Thymus (tissue), 14 donors: ENCODE measurements at places on chromosomes 12 and 14. TPM values are rescaled to one million over a fixed set of nuclear protein-coding genes. Genes with fewer than 3 reads are reported as not detected.
A peak's percentile ranks its signal among the peaks of the same experiment; 100 is the strongest.

- DNase-seq, result no peak
These were observed 75.0 kb upstream of the HIF1A start for GRCh38 chr14:61620130-61620946.

- DNase-seq, result peak; percentile 36
These were observed 8.9 kb downstream of the APAF1 start for GRCh38 chr12:98653866-98654493.

GRCh38 chr12:5166976-5167375 is 123.3 kb downstream of the KCNA5 start:
- DNase-seq, result no peak

DNA sequence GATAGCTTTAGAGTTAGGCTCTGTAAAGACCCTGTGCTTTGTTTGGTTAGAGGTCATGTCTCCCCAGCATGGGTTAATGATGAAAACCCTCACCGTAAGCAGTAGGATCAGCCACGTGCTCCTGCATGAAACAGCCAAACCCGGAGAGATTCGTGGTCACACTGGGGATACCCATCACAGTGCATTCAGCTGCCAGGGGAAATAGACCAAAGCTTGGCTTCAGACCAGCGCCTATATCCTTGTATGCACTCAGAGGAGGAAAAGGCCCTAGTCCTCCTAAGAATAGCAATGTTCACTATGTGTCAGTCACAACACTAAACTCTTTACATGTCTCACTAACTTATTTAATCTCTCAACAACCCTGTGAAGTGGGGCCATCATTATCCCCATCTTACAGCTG is 16.3 kb downstream of the SPX start:
- no peak for DNase-seq

GRCh38 chr12:94644141-94644979 is 6.0 kb downstream of the TMCC3 start:
- no peak for DNase-seq

DNA sequence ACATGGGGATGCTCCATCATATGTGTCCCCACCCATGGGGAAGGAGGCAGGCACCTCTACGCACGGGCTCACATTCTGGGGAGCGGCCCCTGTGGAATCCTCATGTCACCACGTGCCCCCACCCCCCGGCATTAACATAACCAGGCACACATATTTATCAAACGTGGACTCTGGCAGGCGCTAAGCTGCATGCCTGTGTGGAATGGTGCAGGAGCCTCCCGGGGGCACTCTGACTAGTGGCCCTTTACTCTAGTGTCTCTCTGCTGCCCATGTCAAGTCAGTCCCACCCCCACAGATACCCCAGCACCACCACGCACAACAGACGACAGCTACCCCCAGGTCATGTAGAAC is 66.1 kb downstream of the CCDC88C start:
- no peak for DNase-seq

DNA sequence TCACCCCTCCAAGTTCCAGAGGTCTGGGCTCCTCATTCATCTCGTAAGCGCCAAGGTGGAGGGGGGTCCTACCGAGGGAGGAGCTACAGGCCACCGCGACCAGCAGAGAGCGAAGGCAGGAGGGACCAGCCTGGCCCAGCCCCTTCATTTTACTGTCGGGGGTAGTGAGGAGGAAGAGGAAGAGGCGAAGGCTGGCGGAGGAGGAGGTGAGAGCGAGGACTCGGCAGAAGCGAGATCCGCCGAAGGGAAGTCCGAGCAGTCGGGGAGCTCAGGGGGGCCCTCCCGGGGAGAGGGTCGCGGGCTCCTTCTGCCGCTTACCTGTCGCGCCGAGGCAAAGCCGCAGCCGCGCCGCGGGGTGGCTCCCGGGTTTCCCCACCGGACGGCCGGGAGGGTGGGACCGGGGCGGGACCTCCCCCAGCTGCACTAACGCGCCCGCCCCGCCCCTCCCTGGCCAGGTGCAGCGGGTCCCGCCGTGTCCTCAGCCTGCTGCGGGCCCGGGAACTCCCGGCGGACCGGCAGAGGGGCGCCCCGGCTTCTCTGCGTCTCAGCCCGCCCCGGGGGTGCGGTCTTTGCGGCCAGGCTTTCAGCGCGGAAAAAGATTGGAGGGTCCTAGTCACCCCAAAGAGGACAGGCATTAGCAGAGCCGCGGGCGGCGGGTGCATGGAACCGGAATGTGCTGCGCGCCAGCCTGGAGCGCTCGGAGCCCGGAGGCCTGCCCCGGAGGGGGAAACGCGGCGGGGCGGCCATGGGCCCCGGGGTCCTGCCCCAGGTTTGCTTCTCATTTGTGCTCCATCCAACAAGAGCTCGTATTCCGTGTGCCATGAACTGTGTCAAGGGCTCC is at the start of gene GALNT6:
Gene GALNT6 (minus strand): TSS at position 124 of the 841 bp plus-strand sequence. CDS start 11,625 bp downstream, outside the sequence.
- DNase-seq, result peak; percentile 48

DNA sequence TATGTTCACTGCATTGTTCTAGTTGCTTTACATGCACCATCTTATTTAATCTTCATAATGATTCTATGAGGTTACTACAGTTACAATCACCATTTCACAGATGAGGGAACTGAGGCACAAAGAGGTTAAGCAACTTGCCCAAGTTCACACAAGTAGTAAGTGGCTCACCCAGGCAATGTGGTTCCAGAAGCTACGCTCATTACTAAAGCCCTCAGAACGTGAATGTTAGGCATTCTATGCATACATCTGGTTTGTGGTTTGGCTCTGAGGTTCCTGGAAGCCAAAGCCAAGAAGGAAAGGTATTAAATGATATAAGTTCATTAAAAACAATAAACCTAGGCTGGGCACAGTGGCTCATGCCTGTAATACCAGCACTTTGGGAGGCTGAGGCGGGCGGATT is 14.4 kb upstream of the VRTN start:
- no peak for DNase-seq

DNA sequence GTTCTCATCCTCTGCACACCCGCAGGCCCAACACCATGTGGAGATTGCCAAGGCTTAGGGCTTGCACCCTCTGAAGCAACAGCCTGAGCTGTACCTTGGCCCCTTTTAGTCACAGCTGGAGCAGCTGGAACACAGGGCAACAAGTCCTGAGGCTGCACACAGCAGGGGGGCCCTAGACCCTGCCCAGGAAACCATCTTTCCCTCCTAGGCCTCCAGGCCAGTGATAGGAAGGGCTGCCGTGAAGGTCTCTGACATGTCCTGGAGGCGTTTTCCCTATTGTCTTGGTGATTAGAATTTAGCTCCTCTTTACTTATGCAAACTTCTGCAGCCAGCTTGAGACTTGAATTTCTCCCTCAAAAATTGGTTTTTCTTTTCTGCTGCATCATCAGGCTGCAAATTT is 373.5 kb upstream of the CLEC14A start:
- no peak for DNase-seq

- DNase-seq, result no peak
These were observed 200.6 kb upstream of the STXBP6 start for GRCh38 chr14:25250516-25250915.

DNA sequence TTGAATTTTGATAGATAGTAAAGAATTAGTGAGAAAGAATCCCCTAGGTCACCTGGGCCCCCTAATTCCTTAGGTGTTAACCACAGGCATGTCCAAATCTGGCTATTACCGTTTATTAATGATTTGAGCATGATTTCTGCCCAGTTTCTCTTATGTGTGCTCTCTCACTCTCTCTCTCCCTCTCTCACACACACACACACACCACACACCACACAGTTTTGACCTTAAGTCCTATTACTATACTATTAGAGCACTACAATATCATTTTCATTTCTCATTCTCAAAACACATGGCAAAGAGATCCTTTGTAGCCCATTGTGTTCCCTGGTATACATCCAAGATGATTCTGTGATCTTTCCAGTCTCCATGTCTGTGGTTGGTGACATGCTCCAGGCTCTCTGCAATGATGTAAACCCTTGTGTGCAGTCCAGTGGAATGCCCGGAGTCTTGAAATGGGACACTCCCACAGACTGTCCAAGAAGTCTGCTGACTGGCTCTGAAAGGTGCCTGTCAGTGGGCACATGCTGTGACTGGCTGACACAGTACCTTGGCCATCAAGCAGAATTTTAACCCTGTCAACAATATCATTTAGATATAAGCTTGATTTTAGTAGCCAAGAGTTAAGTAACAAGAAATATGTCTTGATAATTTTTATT is 96.2 kb downstream of the FIGNL2 start:
- no peak for DNase-seq

SERPINA12 gene
- total RNA-seq, result 0.05 TPM

LPAR5 gene
- 2.4 TPM for total RNA-seq

SPTB gene
- 1.8 TPM for total RNA-seq

SIX1 gene
- 13.4 TPM for total RNA-seq

ARHGEF25 gene
- total RNA-seq, result 2.0 TPM

LYZ gene
- total RNA-seq, result 311 TPM

HHIPL1 gene
- 0.33 TPM for total RNA-seq
